K562 (cell line): ENCODE measurements at places on chromosomes 2 and 18. TPM values are rescaled to one million over a fixed set of nuclear protein-coding genes. Genes with fewer than 3 reads are reported as not detected.

- no peak overlapping the region for H3K27ac ChIP-seq
- H3K4me1 ChIP-seq, result no peaks in the 10 kb centered on the region; the same call in 2 of the 3 replicates
- H3K36me3 ChIP-seq, result peaks cover 39% of the 10 kb centered on the region
- peaks cover 4% of the 10 kb centered on the region; the same call in 1 of the 2 replicates for H3K27me3 ChIP-seq
These were observed 48.6 kb downstream of the DDX1 start for GRCh38 chr2:15640261-15640711.

The MYCN gene
- not detected in 2 replicates for total RNA-seq

DNA sequence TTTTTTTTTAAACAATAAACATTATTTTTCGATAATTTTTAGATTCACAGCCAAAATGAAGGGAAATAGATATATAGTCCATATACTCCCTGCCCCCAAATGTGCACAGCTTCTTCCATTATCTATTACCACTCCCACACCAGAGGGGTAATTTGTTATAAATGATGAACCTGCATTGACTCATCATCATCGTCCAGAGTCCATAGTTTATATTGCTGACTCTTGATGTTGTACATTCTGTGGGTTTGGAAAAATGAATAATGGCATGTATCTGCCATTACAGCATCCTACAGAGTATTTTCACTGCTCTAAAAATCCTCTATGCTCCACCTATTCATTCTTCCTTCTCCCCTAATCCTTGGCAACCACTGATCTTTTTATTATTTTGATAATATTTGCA is 121.5 kb downstream of the LTBP1 start:
- no peak for DNase-seq
- H3K27ac ChIP-seq, result no peak overlapping the region
- H3K27me3 ChIP-seq, result no peaks in the 10 kb centered on the region
- no peaks in the 10 kb centered on the region for H3K36me3 ChIP-seq
- H3K4me3 ChIP-seq, result no peak overlapping the region

DNA sequence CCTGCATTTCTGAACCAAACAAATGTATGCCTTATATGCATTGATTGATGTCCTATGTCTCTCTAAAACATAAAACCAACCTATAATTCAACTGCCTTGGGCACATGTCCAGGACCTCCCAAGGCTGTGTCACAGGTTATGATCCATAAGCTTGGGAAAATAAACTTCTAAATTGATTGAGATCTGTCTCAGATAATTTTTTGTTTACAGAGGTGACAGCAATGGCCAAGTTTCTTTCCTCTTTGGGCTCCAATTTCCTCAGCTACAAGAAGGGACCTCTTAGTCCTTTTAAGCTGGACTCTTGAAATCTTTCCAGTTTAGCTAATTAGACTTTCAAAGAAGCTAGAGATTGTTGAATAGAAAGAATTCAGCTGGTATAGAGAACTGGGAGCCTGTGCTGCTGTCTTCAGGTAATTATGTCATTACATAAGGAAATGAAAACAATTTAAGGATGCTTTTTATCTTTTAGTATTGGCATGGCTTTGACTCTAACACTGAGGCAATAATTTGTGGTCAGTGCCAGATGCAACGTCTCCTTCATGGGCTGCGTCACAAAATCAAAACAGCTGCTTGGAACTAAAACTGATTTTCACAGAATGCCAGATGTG is 412.1 kb upstream of the TRIB2 start:
- DNase-seq, result no peak
- H3K27ac ChIP-seq, result no peak overlapping the region
- H3K27me3 ChIP-seq, result no peaks in the 10 kb centered on the region
- H3K36me3 ChIP-seq, result peaks cover 15% of the 10 kb centered on the region; the same call in 2 of the 3 replicates
- no peaks in the 10 kb centered on the region; the same call in 1 of the 2 replicates for H3K4me1 ChIP-seq

GRCh38 chr2:220077488-220077887 is 450.1 kb downstream of the SLC4A3 start:
- DNase-seq, result no peak
- no peak overlapping the region for H3K27ac ChIP-seq
- H3K27me3 ChIP-seq, result no peaks in the 10 kb centered on the region
- no peaks in the 10 kb centered on the region for H3K36me3 ChIP-seq
- H3K4me3 ChIP-seq, result no peak overlapping the region

DNA sequence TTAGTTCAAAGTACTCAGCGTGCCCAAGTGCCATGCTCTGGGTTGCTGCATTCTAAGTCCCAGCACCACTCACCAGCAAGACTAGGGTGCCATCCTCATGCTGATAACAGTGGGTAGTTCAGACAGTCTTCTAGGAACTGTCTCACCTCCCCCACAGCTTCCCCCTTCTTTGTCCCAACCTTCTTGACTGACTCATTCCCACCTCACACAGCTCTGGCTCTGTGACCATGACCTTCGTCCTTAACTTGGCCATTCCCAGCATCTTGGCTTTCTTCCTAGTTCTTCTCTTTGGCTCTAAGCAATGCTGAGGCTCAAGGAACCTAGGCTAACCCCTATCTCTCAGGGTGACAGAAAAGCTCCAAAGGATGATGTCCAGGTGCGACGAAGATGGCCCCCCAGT is 20.0 kb upstream of the CXCR4 start:
- peaks cover 8% of the 10 kb centered on the region; the same call in 1 of the 2 replicates for H3K27me3 ChIP-seq
- H3K4me3 ChIP-seq, result no peak overlapping the region
- H3K36me3 ChIP-seq, result no peaks in the 10 kb centered on the region
- no peak for DNase-seq

GRCh38 chr18:46810481-46811000 is 53.7 kb upstream of the ST8SIA5 start:
- peaks cover 2% of the 10 kb centered on the region; the same call in 1 of the 3 replicates for H3K36me3 ChIP-seq
- H3K27me3 ChIP-seq, result no peaks in the 10 kb centered on the region
- H3K4me1 ChIP-seq, result no peaks in the 10 kb centered on the region

The TMEM169 gene
- total RNA-seq, result 0.04 and 0.13 TPM in 2 replicates

DNA sequence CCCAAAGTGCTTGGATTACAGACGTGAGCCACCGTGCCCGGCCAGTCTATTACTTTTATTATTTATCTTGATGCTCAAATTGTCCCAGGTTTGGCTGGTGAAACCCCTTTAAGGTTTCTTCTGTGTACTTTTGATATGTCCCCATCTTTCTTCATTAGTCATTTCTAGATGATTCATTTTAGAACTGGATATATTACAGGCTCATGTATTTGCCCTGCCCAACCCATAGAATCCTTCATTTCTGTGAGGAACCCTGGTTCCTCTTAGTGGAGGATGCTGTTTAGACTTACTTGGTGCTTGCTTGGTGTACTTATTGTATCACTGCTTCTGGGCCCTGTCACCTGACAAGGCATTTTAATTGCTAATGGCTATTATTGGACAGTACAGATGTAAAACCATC is 40.1 kb downstream of the KCMF1 start:
- peaks cover 17% of the 10 kb centered on the region; the same call in 2 of the 3 replicates for H3K36me3 ChIP-seq
- no peak for DNase-seq
- peaks cover 15% of the 10 kb centered on the region for H3K4me1 ChIP-seq
- no peaks in the 10 kb centered on the region for H3K27me3 ChIP-seq
- H3K27ac ChIP-seq, result no peak overlapping the region

The ALPG gene
- total RNA-seq, result not detected in 2 replicates

The RGPD4 gene
- total RNA-seq, result not detected in 2 replicates

GRCh38 chr2:16899958-16900357 is 234.3 kb upstream of the CYRIA start:
- no peak overlapping the region for H3K4me3 ChIP-seq
- H3K27me3 ChIP-seq, result no peaks in the 10 kb centered on the region
- DNase-seq, result no peak

DNA sequence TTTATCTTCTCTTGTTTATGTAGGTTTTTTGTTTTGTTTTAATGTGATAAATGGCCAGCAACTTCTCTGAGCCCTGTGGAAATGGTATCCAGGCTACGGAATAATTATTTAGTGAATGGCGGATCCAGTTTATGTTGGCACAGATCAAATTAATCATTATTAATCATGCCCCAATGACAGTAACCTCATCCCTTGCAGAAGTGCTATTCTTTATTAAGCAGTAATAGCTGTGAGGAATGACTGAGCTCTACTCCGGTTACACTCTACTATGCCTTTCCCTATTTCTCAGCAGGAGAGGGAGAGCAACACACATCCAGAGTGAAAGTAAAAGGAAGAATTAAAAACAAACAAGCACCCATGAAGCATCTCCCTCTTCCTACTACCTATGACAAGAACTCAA is 84.8 kb downstream of the SETBP1 start:
- H3K4me3 ChIP-seq, result no peak overlapping the region
- H3K27ac ChIP-seq, result no peak overlapping the region
- no peaks in the 10 kb centered on the region; the same call in 2 of the 3 replicates for H3K27me3 ChIP-seq
- no peaks in the 10 kb centered on the region for H3K36me3 ChIP-seq
- no peak for DNase-seq

DNA sequence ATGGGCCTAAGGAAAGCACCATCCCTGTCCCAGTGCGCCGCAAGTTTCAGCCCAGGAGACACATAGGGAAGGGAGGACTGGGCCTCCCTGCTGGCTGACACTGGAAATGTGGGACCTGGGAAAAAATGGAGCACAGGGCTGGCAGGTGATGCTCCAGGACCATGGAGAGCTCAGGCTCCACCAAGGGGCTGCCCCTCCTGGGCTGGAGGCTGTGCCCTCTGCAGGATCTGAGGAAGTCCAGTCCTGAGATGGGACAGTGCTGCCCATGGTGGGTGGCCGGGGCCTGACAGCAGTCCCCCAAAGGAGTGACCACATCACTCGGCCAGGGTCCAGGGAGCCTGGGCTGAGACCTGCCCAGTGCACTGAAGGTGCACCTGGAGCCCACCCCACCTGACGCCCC is 108.6 kb upstream of the TEKT4 start:
- no peak overlapping the region for H3K4me3 ChIP-seq
- no peaks in the 10 kb centered on the region for H3K36me3 ChIP-seq
- H3K27ac ChIP-seq, result no peak overlapping the region
- DNase-seq, result peak; percentile 5
- H3K27me3 ChIP-seq, result no peaks in the 10 kb centered on the region
- H3K4me1 ChIP-seq, result no peaks in the 10 kb centered on the region

DNA sequence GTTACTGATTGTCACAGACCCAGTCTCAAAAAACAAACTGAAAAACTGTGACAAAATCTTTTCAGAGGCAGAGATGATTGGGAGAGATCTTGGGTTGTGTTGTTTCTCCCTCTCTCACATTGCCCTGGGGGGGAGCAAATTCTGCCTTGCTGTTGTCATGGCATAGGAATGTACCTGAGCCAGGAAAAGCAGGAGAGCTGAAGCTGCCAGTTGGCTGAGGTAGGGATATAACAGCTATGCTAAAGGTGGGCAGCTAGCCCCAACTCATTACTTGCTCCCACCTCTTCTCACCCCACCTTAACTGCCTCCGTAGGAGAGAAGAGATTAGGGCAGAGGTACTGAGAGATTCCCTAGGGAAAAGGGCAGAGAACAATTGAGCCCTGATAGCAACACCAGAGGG is 299.3 kb downstream of the OSR1 start:
- no peak overlapping the region for H3K4me3 ChIP-seq
- DNase-seq, result no peak
- no peak overlapping the region for H3K27ac ChIP-seq
- H3K27me3 ChIP-seq, result no peaks in the 10 kb centered on the region
- H3K36me3 ChIP-seq, result no peaks in the 10 kb centered on the region
- H3K4me1 ChIP-seq, result no peaks in the 10 kb centered on the region

- peaks cover 9% of the 10 kb centered on the region; the same call in 1 of the 3 replicates for H3K27me3 ChIP-seq
- H3K27ac ChIP-seq, result no peak overlapping the region
- H3K4me3 ChIP-seq, result no peak overlapping the region
- no peak for DNase-seq
- H3K36me3 ChIP-seq, result no peaks in the 10 kb centered on the region
These were observed 164.2 kb downstream of the C1D start for GRCh38 chr2:67898595-67898994.

DNA sequence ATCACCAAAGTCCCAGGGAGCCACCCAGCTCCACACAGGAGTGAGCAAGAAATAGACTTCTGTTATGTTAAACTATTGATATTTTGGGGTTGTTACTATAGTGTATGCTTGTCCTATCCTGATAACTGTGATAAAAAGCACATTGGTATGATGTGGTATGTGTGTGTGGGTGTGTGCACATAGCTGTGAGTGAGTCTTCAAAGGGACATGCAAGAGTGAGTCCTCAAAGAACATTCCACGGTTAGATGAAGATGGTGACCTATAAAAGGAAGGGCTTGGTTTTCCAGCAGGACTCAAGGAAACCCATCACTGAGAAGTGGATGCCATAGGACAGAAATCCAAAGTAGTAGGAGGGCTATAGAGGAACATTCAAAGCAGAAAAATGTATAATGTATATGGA is 342.9 kb downstream of the TSN start:
- no peaks in the 10 kb centered on the region for H3K27me3 ChIP-seq
- no peak for DNase-seq
- no peak overlapping the region for H3K4me3 ChIP-seq
- H3K36me3 ChIP-seq, result no peaks in the 10 kb centered on the region

DNA sequence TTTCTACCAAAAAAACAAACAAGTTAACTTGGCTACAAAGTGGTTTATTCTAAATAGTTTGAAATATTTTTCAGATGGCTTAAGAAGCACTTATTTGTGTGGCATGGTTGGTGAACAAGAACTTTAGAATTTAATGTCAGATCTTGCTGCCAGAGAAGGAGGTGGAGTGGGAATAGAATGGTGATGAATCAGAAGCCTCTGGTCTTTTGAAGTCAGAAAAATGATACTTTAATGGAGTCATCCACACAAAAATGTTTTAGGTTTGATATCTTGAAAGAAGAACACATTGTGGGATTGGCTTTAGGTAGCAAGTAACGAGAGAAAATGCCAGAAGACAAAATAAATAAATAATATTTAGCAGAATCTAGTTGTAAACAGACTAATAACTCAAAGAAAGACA is 243.1 kb upstream of the FANCL start:
- H3K27me3 ChIP-seq, result no peaks in the 10 kb centered on the region
- DNase-seq, result no peak
- H3K27ac ChIP-seq, result no peak overlapping the region
- H3K4me3 ChIP-seq, result no peak overlapping the region

The NEB gene
- total RNA-seq, result 2.2 and 2.5 TPM in 2 replicates

- H3K27me3 ChIP-seq, result no peaks in the 10 kb centered on the region
- no peaks in the 10 kb centered on the region for H3K4me1 ChIP-seq
- no peak overlapping the region for H3K27ac ChIP-seq
- H3K4me3 ChIP-seq, result no peak overlapping the region
- H3K36me3 ChIP-seq, result no peaks in the 10 kb centered on the region
- no peak for DNase-seq
These were observed 230.1 kb downstream of the DYM start for GRCh38 chr18:49230326-49230725.

DNA sequence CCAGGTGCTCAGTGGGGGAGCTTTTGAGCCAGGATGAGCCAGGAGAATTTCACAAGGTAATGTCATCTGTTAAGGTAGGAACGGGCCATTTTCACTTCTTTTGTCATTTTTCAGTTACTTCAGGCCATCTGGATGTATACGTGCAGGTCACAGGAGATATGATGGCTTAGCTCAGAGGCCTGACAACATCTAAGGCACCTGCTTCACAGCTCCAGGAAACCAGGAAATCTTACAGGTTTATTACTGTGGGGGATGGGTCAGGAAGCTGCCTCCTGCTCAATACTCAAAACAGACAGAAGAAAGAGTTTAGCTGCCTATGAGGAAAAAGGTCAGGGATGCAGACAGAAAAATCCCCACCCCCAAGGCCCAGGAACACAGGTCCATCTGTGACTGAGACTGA is 364.3 kb upstream of the LRP1B start:
- no peak overlapping the region for H3K27ac ChIP-seq
- H3K36me3 ChIP-seq, result no peaks in the 10 kb centered on the region
- no peaks in the 10 kb centered on the region for H3K27me3 ChIP-seq
- no peak for DNase-seq
- no peaks in the 10 kb centered on the region for H3K4me1 ChIP-seq
- no peak overlapping the region for H3K4me3 ChIP-seq

- H3K27me3 ChIP-seq, result no peaks in the 10 kb centered on the region
- H3K4me3 ChIP-seq, result no peak overlapping the region
- no peak for DNase-seq
- H3K4me1 ChIP-seq, result no peaks in the 10 kb centered on the region
These were observed 539.4 kb upstream of the ZEB2 start for GRCh38 chr2:145059343-145059742.
